ENCODE measurements at places on chromosomes 1 and 21. TPM values are rescaled to one million over a fixed set of nuclear protein-coding genes. Genes with fewer than 3 reads are reported as not detected.

DNA sequence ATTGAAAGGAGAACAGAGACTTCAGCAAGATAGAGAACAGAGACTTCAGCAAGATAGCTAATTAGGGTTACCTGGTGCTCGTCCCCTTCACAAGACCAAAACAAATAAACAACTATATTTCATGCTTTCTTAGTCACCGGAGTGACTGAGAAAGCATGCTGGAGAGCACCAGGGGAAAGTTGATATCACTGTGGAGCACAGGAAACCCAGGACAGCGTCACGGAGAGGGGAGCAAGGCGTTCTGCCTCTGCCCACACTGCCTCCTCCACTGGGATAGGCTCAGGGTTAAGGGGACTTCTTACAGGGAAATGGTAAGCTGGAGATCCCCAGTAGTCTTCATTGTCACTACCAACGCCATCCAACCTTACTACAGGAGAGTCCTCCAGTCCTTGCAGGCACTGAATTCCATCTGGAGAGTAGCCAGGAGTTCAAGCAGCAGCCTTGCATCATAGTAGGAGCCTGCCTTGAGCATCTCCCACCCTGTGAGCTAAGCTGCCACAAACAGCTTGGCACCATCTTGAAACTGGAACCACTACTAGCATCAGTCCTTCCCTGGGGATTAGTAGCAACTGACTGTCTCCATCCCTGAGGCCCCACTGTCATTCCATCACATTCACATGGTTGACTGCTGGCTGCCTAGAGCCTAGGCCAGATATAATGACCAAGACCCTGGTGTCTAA, 239.4 kb downstream of the PLPP3 start:
- no peak for DNase-seq
- H3K4me1 ChIP-seq = no peaks in the 10 kb centered on the region
- no peaks in the 10 kb centered on the region for H3K36me3 ChIP-seq

- H3K27me3 ChIP-seq = no peaks in the 10 kb centered on the region
- no peaks in the 10 kb centered on the region for H3K4me1 ChIP-seq
- no peak for DNase-seq
- no peaks in the 10 kb centered on the region for H3K36me3 ChIP-seq
- H3K4me3 ChIP-seq = no peak overlapping the region
These were observed 15.4 kb downstream of the GJA4 start for GRCh38 chr1:34808051-34808810.

- no peaks in the 10 kb centered on the region for H3K4me1 ChIP-seq
- no peaks in the 10 kb centered on the region for H3K27me3 ChIP-seq
- H3K36me3 ChIP-seq = no peaks in the 10 kb centered on the region
- no peak overlapping the region for H3K27ac ChIP-seq
These were observed 8.2 kb downstream of the PAFAH2 start for GRCh38 chr1:25989440-25990234.

The PRRX1 gene
- total RNA-seq = 2.8 TPM

GRCh38 chr1:101030881-101031280, 5.3 kb upstream of the DPH5 start:
- no peaks in the 10 kb centered on the region for H3K36me3 ChIP-seq
- H3K4me3 ChIP-seq = no peak overlapping the region
- peaks cover 18% of the 10 kb centered on the region for H3K4me1 ChIP-seq

DNA sequence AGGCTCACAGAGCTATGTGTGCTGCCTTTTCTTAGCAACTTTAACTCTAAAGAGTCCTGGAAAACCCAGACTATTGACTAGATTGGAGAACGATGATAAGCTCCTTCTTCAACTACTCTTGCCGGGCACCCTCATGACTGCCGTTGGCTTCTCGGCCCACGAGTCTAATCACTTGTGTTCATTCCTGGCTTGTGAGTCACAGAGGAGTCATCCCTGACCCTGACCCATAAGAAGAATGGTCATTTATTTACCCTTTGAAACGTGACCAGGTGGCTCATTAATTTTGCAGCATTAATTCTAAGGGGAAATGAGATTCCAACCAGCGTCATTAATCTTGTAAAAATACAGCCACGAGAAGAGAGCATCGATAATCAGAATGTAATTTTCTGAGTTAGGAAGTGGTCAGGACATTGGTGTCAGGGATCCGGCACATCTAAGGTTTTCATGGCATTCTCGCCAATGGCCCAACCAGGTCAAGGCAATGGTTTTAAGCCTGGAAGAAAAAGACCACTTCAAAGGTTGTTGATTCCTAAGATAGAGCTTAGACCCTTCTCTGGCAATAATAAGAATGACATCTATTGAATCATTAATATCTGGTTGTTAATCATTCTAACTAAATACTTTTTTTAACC, 183.6 kb upstream of the RUNX1 start:
- no peaks in the 10 kb centered on the region for H3K27me3 ChIP-seq
- H3K27ac ChIP-seq = no peak overlapping the region
- DNase-seq = no peak
- no peak overlapping the region for H3K4me3 ChIP-seq
- peaks cover 27% of the 10 kb centered on the region for H3K4me1 ChIP-seq
- no peaks in the 10 kb centered on the region for H3K36me3 ChIP-seq

DNA sequence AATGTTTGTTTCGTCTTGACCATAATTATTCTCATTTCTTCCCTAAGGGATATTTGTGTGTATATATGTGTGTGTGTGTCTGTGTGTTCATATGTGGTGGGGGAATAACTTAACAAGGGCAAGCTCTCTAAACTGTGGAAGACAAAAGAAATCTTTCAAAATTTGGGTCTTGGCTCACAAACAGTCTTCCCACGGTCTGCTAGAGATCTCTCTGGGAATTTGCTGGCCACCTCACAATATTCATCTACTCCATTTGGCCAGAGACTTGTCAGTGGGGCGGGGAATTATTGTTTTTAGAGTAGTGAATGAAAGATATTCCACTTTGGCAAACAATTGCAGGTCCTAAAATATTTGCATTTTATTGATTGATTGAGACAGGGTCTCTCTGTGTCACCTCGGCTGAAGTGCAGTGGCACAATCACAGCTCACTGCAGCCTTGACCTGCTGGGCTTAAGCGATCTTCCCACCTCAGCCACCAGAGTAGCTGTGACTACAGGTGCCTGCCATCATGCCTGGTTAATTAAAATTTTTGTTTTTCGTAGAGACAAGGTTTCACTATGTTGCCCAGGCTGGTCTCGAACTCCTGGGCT, 8.0 kb upstream of the EIF2B3 start:
- no peaks in the 10 kb centered on the region for H3K27me3 ChIP-seq
- H3K4me3 ChIP-seq = no peak overlapping the region
- no peak overlapping the region for H3K27ac ChIP-seq
- no peaks in the 10 kb centered on the region for H3K36me3 ChIP-seq
- DNase-seq = no peak
- no peaks in the 10 kb centered on the region for H3K4me1 ChIP-seq

The LCE2B gene
- total RNA-seq = not detected

GRCh38 chr1:22800629-22801028, 90.0 kb downstream of the EPHB2 start:
- no peak overlapping the region for H3K4me3 ChIP-seq
- H3K4me1 ChIP-seq = no peaks in the 10 kb centered on the region
- H3K27ac ChIP-seq = no peak overlapping the region
- no peaks in the 10 kb centered on the region for H3K27me3 ChIP-seq
- H3K36me3 ChIP-seq = no peaks in the 10 kb centered on the region
- DNase-seq = no peak

GRCh38 chr1:246317332-246318035, 189.6 kb downstream of the SMYD3 start:
- no peaks in the 10 kb centered on the region for H3K4me1 ChIP-seq
- no peak overlapping the region for H3K4me3 ChIP-seq
- no peak overlapping the region for H3K27ac ChIP-seq
- no peaks in the 10 kb centered on the region for H3K36me3 ChIP-seq
- no peaks in the 10 kb centered on the region for H3K27me3 ChIP-seq

- peaks cover 29% of the 10 kb centered on the region for H3K4me1 ChIP-seq
- DNase-seq = no peak
- no peaks in the 10 kb centered on the region for H3K36me3 ChIP-seq
These were observed 15.3 kb downstream of the RSPH1 start for GRCh38 chr21:42480736-42481135.

The OPRD1 gene
- total RNA-seq = not detected

DNA sequence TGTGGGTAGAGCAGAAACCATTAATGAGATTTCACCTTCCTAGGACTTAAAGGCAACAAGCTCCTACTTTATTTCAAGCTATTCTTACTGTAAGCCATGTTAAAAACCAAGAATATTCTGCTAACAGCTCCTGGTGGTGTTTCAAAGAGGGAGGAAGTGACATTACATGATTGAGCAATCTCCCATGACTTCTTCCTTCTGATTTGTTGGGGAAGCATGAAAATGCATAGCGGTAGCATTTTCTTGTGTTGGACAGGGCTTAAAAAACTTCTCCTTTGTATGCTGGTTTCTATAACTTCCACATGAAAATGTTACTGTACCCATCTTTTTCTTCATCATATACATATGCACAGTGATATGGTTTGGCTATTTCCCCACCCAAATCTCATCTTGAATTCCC, 297.0 kb upstream of the SNX7 start:
- H3K4me1 ChIP-seq = no peaks in the 10 kb centered on the region
- no peaks in the 10 kb centered on the region for H3K36me3 ChIP-seq
- H3K4me3 ChIP-seq = no peak overlapping the region
- DNase-seq = no peak
- H3K27ac ChIP-seq = no peak overlapping the region

DNA sequence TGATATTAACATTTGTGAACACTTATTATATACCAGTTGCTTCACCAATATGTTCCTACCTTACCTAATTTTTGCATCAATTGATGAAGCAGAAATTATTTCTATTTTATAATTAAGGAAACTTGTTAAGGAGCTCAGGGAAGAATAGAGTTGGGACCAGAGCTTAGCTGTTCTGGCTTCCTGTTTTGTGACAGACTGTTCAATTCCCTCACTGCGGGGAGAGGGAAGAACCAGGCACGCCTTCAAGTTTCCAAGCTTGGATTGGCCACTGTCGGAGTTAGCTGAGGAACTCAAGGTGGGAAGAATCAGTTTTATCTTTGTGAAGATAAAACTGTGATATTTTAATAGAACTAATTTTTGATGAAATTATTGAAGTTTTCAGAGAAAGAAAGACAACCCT, 142.3 kb upstream of the LMO4 start:
- H3K36me3 ChIP-seq = no peaks in the 10 kb centered on the region
- H3K27ac ChIP-seq = no peak overlapping the region
- peaks cover 3% of the 10 kb centered on the region for H3K27me3 ChIP-seq
- H3K4me1 ChIP-seq = no peaks in the 10 kb centered on the region
- no peak overlapping the region for H3K4me3 ChIP-seq
- DNase-seq = no peak

DNA sequence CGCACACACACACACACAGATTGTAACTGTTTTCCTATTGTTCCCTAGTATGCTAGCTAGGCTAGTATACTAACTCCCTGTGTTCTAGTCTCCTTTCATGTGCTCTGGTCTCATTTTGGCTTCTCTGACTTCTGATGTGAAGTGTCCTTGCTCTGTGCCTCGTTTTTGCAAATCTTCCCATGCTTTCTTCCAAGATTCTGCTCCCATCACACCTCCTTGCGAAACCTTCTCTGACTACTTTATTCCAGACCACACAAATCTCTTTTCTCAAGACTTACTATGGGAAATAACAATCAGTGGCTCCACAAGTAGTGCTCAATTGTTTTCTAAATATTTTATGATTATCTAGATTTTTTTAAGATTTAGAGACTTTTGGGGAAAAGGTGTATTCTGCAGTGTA, 10.3 kb downstream of the PRRX1 start:
- H3K4me3 ChIP-seq = no peak overlapping the region
- H3K4me1 ChIP-seq = no peaks in the 10 kb centered on the region

DNA sequence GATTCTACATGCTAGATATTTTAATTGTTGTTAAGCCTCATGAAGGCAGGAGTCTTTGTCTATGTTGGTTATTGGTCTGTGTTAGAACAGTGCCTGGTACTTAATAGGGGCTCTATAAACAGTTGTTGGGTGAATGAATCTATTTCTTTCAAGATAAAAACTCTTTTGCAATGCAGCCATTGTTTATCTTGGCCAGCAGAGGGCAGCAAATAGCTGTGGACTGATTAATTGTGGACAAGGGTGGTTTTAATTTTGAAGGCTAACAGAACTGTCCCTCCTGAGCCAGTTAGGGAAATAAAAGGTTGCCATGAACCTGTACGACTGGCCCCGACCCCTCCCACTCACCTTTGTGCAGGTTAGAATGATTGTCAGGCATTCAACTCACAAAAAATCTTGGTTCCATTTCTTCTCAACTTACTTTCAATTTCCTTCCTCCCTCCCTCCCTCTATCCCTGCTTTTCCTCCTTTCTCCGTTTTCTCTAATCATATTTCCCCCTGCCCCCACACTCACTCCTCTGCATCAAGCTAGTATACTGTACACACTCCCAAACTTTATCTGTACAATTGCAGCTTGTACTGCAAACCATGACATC, 66.3 kb upstream of the DIRAS3 start:
- no peak overlapping the region for H3K27ac ChIP-seq
- H3K27me3 ChIP-seq = no peaks in the 10 kb centered on the region
- H3K36me3 ChIP-seq = no peaks in the 10 kb centered on the region
- H3K4me3 ChIP-seq = no peak overlapping the region
- no peaks in the 10 kb centered on the region for H3K4me1 ChIP-seq

DNA sequence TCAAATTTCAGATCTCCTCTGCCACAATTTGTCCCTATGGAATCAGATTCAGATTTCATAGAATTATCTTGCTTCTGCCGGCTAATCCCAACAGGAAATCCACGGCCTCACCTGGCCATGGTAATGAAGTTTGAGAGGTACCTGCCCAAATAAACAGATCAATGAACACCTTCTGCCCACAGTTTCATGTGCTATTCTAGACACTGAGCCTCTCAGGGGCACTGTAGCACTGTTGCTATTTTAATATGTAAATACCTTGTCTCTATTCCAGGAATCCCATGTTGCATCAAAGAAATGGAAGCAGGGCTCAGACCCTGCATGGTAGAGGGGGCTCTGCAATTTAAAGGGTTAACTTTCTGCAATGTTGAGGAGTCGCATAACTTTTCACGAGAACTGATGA, 593.1 kb downstream of the PTBP2 start:
- H3K4me3 ChIP-seq = no peak overlapping the region
- no peaks in the 10 kb centered on the region for H3K36me3 ChIP-seq
- H3K27me3 ChIP-seq = no peaks in the 10 kb centered on the region
- no peaks in the 10 kb centered on the region for H3K4me1 ChIP-seq
- no peak for DNase-seq

- DNase-seq = no peak
- H3K27me3 ChIP-seq = no peaks in the 10 kb centered on the region
- H3K36me3 ChIP-seq = no peaks in the 10 kb centered on the region
- no peak overlapping the region for H3K27ac ChIP-seq
- no peaks in the 10 kb centered on the region for H3K4me1 ChIP-seq
- no peak overlapping the region for H3K4me3 ChIP-seq
These were observed 201.3 kb upstream of the HMCN1 start for GRCh38 chr1:185532856-185533255.

All from GM12878 (cell line).